Fibroblast of mammary gland (primary cell): ENCODE measurements at places on chromosomes 1 and 21.

DNA sequence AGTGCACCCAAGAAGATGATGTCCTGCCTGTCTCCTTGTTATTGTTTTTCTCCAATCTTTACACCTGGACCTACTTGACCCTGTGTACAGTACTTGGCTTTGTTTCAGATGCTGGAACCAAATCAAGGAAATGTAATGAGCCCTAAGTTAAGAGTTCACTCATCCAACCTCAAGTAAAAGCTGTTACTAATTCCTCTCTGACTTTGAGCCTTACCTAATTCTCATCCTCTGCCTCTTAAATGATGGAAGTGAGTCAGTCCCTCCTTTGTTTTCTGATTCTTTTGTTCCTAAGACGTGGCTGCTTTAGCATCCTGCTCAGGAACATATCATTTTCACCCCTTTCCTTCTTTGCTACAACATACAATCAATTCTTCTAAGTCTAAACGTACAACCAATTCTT, 15.3 kb upstream of the PLA2G4A start:
- peak; percentile 38 for DNase-seq

GRCh38 chr1:236502972-236503639, 20.7 kb upstream of the LGALS8 start:
- DNase-seq: peak; percentile 58

- DNase-seq: no peak
Measured at GRCh38 chr1:48644905-48645605, 131.6 kb downstream of the BEND5 start.

DNA sequence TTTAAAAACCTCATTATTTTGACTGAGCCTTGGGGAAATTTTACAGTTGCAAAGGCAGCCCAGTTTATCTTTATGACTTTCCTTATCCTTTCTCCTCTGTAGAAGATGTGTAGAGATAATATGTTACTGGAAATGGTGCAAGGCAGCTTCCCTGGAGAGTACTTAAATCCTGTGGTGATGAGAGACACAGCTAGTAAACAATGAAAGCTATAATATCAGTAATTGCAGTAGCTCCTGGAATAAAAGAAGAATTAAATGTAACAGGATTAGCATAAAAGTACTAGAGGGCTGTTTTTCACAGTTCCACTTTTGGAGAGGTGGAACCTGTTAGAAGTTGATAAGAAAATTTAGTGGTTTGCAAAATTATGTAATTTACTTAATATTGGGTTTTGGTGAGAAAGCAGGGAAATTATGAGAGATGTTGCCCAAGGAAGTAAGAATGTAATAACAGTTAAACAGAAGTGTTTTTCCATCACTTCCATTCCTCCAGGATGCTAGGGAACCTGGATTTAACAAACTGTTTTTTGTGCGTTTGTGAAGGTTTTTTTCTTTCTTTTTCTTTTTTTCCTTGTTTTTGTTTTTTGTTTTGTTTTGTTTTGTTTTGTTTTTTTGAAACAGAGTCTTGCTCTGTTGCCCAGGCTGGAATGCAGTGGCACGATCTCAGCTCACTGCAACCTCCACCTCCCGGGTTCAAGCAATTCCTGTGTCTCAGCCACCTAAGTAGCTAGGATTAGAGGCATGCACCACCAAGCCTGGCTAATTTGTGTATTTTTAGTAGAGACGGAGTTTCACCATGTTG, 15.7 kb upstream of the EDEM3 start:
- DNase-seq: no peak

DNA sequence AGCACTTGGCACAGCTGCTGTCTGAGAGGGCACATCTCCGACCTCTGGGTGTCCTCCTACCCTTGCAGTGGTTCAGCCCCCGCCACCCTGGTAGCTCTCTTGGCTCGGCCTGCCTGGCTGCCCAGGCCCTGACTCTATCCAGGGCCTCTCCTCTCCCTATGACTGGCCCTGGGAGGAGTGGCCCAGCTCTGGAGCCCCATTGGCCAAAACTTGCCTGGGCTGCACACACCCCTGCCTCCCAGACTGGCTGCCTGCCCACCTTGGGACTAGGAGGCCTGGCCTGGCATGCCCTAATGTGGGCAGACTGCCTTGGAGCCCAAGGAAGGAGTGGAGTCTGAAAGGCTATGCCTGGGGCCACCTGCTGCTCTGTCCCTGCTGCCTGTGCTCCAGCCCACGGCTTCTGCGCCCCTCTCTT, 33.6 kb downstream of the ACOT11 start:
- peak; percentile 61 for DNase-seq

- DNase-seq: peak; percentile 27
Measured at GRCh38 chr1:41868241-41868998, 50.3 kb downstream of the HIVEP3 start.

GRCh38 chr1:37926038-37926924, 20.6 kb downstream of the INPP5B start:
- no peak for DNase-seq

- no peak for DNase-seq
Measured at GRCh38 chr1:217096200-217096599, 373.0 kb upstream of the ESRRG start.

DNA sequence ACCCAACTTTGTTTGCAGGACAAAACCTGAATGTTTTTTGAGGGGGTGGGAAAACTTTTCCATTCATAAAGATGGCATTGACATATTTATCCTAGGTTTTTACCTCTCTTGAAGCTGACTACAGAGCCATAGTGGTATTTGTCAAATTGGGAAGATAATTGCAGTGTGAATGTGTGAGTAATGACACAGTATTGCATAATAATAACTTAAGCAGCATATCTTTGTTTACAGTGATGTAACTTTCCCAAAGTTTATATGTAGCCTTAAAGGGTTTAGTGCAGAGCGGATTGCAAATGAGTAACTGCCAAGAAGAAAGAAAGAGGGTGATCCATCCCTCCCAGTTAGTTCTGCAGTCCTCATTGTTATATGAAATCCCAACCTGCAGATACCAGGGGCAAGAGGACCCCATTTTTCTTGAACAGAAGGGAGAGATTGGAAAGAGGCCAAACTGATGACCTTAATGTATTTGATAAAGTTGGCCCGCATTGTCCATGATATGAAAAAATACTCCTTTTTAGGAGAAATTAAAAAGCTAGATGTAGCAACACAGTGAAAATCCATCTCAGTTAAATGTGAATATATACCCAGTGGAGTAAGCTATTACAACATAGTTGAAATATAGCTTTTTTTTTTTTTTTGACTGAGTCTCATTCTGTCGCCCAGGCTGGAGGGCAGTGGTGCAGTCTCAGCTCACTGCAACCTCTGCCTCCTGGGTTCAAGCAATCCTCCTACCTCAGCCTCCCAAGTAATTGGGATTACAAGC, 23.7 kb upstream of the NFIA start:
- peak; percentile 45 for DNase-seq

DNA sequence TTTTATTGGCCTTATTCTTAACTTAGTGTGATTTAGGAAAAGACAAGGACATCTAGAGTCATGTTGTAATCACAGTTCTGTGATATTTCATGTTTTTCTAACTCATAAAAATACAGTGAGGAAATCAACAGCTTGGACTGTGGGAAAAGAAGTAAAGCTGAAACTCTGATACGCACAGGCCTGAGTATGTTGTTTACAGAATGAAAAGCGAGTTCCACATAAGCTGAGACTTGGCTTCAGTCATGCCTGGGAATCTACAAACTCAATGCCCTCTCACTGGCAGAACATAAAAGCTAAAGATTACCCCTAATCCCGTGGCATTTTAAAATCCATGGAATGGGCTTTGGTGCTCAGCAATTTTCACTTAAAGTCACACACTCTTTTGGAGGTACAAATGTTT, 23.6 kb upstream of the ATP5PO start:
- no peak for DNase-seq

GRCh38 chr1:227777156-227777555, 38.3 kb upstream of the PRSS38 start:
- DNase-seq: no peak

DNA sequence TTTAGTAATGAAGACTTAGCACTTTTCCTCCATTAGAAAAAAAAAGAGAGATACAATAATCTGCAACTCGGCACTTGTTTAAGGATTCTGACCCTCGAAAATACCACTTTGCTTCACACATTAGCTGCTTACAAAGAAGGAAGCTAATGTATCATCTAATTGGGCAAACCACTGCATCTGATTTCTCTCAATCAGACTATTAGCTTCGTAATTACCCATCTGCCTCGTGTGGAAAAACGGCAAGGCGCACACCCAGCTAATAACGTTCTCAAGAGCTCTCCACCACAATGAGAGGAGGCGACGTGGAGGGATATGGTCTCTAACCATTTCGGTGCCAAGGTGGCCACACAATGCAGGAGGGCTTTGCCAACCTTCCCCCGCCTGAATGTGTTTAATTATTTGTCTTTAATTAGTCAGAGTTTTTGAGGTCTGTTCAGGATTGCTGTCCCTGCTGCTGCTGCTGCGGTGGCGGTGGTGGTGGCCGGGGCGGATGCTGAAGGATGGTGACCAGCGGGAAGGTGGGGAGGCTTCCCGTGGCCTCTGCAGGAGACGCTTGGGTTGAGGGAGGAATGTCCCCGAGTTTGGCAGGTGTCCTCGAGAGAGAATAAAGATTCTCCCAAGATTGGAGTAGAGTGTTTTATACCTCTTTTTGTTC, 374.5 kb downstream of the RPS6KC1 start:
- no peak for DNase-seq

DNA sequence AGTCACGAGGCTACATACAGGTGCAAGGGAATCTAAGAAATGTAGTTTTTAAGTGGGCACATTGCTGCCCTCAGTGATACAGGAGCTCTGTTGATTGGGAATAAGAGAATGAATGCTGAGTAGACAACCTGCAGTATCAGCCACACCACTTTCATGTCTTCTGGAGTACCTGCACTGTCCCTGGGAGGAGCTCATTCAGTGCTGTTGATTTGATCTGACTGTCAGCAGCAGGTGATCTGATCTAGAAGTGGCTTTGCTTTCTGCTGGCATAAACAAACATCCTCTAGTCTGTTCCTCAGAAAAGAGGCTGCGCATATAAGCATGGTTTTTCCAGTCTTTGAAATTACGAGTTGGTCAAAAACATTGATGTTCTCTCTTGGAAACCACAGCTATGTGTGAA, 35.5 kb upstream of the LRRC52 start:
- no peak for DNase-seq

GRCh38 chr1:160544647-160545046, 21.6 kb upstream of the SLAMF6 start:
- DNase-seq: peak; percentile 1

- no peak for DNase-seq
Measured at GRCh38 chr21:30962013-30962412, 76.3 kb downstream of the KRTAP19-8 start.

- DNase-seq: no peak
Measured at GRCh38 chr1:90763506-90763905, 46.4 kb upstream of the BARHL2 start.

DNA sequence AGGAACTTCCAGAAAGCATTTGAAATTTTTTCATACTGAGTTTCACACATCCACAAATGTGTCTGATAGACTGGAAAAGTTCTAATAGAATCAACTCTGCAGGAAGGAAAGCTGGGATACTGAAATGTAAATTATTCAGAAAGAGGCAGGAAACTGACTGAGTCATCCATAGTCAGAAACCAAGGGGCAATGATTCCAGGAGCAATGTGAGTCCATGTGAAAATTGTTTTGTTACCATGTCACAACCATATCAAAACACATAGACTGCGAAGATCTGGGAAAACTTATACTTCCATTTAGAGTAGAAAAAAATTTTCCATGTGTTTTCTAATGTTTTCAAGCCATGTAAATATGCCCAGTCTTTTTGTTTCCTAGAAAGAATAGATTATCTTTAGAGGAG, 142.3 kb upstream of the TMPRSS15 start:
- DNase-seq: peak; percentile 0

DNA sequence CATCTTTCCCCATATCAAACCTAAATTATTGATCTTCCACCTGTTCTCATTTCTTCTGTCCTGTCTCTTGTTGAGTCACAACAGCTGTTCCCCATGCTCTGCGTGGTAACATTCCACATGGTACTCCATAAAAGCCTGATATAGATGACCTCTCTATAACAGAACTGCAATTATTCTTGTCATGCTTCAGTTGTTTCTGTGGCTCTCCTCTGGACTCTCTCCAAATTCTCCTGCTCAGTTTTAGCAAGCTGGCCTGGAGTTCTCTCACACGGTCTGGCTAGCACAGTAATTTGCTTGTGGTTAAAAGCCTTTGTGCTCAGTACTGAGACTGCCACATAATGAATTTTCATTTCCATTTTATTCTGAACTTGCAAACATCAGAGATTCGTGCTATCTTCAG, 10.6 kb upstream of the LRRC39 start:
- DNase-seq: peak; percentile 76

- peak; percentile 43 for DNase-seq
Measured at GRCh38 chr21:37675202-37675801, 241.0 kb downstream of the KCNJ6 start.

GRCh38 chr1:46497020-46497419, 7.4 kb downstream of the DMBX1 start:
- no peak for DNase-seq

DNA sequence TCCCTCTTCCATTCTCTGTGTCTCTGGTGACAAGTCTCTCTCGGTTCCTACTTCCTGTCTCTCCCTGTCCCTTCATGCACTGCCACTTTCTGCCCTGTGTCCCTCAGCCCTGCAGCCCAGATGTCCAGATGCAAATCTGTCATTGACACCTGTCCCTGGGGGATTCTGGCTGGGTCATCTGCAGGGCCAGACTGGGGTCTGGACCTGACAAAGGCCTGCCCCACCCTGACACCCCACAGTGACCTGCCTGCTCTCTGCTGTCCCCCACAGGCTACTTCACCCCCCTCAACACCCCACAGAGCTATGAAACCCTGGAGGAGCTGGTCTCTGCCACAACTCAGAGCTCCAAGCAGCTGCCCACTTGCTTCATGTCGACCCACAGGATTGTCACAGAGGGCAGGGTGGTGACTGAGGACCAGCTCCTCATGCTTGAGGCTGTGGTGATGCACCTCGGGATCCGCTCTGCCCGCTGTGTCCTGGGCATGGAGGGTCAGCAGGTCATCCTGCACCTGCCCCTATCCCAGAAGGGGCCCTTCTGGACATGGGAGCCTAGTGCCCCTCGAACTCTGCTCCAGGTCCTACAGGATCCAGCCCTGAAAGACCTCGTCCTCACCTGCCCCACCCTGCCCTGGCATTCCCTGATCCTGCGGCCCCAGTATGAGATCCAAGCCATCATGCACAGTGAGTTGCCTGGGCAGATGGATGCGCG, 7.2 kb downstream of the THEMIS2 start:
- no peak for DNase-seq

DNA sequence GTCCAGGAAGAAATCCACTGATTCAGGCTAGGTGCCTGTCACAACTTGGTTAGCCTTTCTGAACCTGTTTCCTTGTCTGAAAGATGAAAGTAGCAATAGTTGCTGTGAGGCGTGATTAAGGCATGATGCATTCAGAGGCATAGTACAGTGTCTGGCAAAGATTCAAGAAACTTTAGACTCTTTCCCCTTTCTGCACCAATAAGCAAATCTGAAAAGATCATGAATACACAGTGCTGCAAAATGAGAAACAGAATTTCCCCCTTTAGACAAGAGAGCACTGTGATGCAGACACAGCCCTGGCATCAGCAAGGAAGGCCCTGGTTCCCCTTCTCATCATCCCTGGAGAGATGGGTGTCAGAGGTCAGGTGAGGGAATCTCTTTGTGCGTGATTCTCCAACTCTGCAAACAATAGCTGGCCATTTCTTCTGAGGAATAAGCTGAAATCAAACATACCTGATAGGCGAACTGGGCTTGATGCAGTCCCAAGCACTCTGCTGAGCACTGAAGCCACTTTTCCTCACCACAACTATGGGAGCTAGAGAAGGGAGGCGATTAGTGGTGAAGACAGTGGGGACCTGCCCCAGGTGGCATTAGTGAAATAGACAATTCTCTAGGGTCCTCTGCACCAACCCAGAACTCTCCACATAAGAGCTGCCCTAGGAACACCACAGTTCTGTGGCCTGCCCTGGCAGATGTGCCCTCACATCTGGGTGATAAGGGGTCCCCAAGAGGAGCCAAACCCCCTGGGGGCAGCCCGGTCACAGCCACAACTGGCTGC, 41.7 kb downstream of the ITPKB start:
- DNase-seq: peak; percentile 88
